ENCODE measurements at places on chromosomes 12 and 14.
A peak's percentile ranks its signal among the peaks of the same experiment; 100 is the strongest.

DNA sequence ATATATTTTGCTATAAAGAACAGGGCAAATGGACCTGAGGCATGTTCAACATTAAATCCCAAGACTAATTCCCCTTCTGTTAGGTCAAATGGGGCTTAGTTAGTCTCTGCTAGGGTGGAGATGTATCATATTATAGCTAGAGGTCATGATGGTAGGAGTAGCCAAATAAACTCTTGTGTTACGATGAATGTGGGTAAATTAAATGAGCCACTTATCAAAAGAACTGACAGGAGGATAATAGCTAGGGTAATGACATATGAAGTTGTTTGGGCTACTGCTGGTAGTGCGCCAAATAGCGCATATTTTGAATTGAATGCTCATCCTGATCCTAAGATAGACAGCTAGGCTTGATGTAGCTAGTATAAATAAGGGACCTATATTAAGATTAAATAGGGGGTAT is 445.0 kb downstream of the GXYLT1 start:
- DNase-seq: no peak

DNA sequence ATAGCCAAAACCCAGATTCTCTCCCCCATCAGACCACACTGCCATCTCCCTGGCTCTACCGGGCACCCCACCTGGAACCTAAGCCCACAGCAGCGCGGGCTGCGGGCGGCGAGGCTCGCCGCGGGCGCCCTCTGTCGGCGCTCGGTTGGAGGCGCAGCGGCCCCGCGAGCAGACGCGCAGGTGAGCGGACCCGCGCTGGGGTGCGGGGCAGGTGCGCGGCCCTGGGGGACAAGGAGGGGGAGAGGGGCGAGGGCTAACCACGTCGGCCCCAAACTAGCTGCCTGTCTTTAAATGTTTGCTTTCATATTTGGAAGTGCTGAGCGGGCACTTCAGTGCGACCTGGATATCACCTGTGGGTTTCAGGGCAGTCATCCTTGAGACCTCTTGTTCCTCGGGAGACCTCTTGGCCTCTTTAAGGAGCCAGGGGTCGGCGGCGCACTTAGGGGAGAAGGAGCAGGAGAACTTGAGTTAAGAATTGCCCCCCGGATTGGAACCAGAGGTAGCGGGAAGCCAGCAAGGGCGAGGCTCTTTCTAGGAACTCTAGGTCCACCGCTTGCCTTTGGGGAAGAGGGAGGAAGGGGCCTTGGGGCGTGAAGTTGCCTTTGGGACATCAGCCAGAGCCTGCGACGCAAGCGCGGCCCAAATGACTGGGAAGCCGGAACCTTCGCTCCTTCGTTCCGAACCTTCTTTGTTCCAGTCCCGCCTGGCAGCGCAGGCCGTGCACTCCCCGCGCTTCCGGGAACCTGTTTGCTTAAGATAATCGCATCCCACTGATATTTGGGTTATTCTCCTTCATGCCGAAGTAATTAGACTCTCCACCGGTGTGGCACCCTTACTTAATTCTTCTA is 78.7 kb downstream of the NEDD1 start:
- peak; percentile 74 for DNase-seq

GRCh38 chr12:81705586-81705985 is 53.6 kb downstream of the PPFIA2 start:
- no peak for DNase-seq

DNA sequence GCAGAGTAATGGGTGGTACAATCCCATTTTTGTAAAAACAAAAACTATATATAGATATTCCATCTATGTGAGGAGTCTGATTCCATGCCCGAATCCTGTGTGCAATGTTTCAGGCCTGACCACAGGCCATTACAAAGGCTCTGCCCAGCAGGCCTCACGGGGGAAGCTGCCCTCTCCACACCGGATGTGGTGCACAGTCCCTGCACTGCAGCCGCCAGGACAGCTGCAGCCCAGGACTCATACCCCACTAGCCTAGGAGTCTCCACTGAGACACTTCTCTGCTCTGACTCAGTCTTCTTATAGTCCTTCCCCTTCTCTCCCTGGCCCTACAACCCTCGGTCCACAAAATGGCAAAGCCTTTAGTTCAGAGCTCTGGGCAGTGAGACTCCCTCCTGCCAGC is 190.4 kb downstream of the PPM1H start:
- DNase-seq: no peak

GRCh38 chr14:95440496-95440895 is 76.0 kb downstream of the SYNE3 start:
- no peak for DNase-seq

DNA sequence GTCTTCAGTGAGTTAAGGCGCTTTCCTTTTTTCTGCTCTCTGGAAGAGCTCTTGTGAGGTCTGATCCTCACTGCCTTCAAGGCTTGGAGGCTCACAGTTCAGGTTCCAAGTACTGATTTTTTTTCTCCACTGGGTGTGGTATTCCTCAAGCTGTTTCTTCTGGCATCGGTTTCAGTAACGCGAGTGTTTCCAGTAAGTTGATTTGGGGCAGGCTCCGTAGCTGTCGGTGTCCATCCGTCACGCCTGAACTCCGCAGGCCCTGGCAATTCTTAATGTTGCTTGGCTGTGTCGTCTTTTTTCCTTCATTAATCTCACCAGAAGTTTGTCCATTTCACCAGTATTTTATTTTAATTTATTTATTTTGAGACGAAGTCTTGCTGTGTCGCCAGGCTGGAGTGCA is 30.6 kb downstream of the LRCOL1 start:
- DNase-seq: no peak

DNA sequence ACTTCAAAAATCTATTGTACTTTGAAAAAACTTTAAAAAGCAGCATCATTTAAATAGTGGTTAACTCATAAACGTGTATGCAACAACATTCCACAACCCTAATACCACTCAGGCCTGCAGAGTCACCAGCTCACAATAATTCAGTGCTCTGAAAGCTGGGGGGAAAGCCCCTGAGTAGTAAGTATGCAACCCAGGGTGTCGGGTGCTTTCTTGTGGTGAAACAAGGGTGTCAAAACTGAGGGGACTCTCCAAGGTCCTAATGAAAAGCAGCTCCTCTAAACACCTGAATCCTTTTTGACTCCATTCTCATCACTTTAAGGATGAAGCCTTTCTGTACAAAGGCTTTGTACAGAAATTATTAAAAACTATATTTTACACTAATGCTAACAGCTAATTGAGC is 33.7 kb downstream of the FGFR1OP2 start:
- DNase-seq: no peak

DNA sequence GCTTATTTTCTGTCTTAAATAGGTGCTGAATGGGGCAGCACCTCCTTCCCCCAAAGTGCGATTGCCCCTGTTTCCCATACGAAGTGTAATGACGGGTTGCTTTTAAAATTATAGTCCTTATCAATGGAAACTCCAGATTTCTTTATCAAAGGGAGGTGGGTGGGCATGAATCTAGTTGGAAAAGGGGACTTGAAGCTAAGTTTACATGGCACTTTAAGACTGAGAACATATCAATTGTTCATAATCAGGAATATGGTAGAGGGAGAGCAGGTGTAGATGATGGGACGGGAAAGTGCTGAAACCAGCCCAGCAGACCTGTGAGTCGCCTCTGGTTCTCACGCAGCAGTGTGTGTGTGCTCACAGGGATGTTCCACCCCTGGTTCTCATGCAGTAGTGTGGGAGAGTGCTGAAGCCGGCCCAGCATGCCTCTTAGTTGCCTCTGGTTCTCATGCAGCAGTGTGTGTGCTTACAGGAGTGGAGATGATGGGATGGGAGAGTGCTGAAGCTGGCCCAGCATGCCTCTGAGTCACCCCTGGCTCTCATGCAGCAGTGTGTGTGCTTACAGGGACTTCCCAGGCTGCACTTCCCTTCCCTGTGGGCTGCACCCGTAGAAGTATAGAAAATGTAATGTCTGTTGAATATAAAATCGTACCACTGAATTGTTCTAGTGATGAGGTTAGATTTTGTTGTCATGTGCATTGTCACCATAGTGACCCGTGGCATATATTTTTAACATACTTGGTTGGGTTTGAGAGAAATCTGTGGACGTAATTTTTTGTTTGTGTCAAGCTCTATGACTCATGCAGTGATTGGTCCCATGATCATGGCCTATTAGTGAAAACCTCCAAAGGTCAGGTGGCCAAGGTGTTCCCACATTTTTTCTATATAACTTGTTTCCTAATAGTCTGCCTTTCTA is 51.6 kb downstream of the GPATCH2L start:
- no peak for DNase-seq

- no peak for DNase-seq
Observed at GRCh38 chr12:3598896-3599860, 108.2 kb downstream of the PRMT8 start.

GRCh38 chr12:130436741-130437501 is 99.2 kb downstream of the PIWIL1 start:
- no peak for DNase-seq

- DNase-seq: no peak
Observed at GRCh38 chr14:62626416-62626815, 418.8 kb downstream of the KCNH5 start.

DNA sequence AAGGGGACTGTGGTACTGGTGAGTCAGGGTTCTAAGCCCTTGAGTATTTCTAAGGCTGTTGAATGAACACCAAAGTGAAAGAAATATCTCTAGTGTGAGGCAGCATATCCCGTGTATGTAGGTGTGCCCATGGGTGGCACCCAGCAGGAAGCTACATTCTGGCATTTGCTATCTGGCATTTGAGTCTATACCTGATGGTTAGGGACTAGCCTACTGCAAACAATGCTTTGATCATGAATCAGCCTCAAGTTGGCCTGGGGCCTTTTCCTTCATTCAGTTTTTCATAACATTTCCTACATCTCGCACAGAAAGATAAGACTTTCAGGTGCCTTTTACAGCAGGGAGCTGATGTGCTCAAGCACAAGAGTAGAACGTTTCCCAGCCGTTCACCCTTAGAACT is 85.7 kb upstream of the E2F7 start:
- no peak for DNase-seq

DNA sequence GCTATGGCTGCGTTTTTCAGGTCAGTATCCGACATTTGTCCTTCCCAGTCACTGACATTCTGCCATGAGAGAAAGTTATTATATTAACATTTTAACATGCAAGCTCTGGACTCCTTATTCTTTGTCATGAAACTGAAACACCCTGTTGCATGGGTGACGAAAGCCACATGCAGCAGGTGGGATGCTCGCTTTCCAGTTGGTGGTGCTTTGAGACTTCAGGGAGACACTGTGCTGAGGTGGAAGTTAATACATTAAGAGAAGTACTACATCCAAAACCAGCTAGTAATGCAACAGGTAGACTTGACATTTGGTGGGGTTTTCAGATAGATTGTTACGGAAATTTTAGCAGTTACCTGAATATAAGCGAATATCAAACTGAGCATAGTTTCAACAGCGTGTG is 32.8 kb upstream of the AMN start:
- DNase-seq: no peak

GRCh38 chr14:61280526-61281185 is 482 bp downstream of the TMEM30B start:
- no peak for DNase-seq

DNA sequence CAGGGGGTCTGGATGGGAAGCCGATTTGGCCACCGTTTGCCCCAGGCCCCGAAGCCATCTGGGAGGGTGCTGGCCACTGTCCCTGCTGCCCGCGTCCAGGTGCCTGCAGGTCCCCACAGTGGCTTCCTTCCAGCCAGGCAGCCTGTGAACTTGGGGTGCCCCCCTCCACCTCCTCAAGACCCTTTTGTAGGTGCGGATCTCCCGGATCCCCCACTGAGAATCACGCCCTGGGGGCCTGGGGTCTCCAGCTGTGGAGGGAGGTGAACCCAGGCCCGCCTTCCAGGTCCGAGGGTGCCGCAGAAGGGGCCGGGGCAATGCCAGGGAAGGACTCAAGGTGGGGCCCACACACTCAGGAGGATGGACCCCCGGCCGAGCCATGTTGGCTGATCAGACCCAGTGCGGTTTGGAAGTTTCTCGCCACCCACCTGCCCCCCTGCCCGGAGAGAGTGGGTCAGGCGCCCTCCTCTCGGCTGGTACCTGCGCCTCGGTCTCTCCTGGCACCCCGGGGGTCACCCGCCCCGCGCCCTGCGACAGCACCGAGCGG is 1.7 kb downstream of the MMP17 start:
- no peak for DNase-seq
